Activated CD8-positive, alpha-beta T cell treated with anti-CD3 and anti-CD28 coated beads, Interleukin-2, amount 10 ng/mL, durations not matched to agents 7 days and 5 days (primary cell): ENCODE measurements at places on chromosomes 3 and 15.

DNA sequence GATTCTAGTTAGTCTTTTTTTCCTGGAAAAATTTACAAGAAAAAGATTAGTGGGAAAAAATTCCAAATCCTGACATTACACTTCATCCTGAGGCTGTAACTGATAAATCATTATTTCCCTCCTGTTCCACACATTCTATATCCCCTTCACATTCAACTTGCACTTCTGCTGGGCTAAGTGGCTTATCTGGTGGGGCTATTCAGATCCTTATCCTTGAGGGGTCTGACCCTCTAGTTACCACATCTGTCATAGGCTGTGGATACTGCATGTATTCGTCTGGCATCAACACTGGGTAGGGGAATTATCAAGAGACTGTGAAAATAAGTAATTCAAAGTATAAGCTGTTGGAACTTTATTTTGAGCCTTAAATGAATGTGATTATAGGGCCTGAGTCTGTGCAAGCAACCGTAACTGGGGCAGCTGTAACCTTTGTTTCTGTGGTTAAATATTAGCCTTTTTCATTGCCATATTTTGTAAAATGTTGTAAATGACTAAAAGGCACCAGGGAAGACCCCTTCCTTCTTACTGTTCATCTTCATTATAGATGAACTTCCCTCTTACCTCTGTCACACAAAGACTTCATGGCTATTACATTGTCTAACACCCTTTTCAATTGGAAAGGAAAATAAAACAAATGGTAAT, 28.0 kb upstream of the TEX9 start:
- no peak for DNase-seq

- no peak for DNase-seq
Measured at GRCh38 chr3:66671291-66671690, 170.5 kb upstream of the LRIG1 start.

GRCh38 chr15:68414591-68414990, 17.4 kb downstream of the ITGA11 start:
- DNase-seq = no peak

DNA sequence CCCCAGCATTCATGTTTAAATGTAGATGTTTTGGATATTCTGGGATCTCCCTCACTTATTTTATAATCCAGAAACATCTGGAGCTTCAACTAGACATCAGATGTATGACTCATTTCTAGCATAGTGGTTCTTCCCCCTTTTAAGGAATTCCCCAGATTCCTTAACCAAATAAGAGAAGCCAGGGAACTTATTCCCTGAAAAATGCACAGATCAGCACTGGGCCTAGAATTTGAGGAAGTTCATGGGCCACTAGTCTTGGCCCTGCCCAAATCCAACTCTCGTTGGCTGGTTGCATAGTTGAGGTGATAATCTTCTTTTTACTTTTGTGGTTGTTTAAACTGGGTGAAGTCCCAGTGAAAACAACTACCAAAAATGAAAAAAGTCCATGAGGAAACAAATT, 20.4 kb downstream of the RARRES1 start:
- DNase-seq = no peak

DNA sequence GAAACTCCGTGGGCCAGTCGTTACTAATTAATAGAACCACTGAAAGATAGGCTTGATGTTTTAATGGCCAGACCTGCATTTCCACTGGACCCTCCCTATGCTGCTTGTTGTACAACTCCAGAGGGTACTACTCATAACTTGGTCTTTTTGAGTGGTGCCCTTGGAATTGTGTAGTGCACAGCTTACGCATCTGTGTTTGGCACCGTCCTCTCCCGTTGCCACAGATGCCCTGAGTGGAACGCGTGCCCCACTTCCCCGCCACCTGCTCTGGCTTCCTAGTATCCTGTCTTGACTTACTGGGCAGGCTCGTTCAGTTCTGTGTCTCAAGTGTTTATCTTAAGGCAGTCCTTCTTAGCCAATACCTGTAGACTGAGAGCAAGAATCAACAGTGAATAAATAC, 78.7 kb downstream of the USP13 start:
- no peak for DNase-seq

GRCh38 chr3:178244733-178245709, 291.2 kb upstream of the KCNMB2 start:
- no peak for DNase-seq

GRCh38 chr15:57472861-57473260, 96.6 kb downstream of the CGNL1 start:
- DNase-seq = no peak

DNA sequence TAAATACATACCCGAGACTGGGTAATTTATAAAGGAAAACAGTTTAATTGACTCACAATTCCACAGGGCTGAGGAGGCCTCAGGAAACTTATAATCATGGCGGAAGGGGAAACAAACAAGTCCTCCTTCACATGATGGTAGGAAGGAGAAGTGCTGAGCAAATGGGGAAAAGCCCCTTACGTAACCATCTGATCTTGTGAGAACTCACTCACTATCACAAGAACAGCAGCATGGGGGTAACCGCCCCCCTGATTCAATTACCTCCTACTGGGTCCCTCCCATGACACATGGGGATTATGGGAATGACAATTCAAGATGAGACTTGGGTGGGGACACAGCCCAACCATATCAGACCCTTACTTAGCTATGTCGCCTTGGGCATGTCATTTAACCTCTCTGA, 27.7 kb downstream of the SCG3 start:
- DNase-seq = no peak

- peak; percentile 58 for DNase-seq
Measured at GRCh38 chr3:38834110-38834509, 18.1 kb upstream of the SCN10A start.

- DNase-seq = no peak
Measured at GRCh38 chr15:56719774-56720555, 13.3 kb downstream of the ZNF280D start.

DNA sequence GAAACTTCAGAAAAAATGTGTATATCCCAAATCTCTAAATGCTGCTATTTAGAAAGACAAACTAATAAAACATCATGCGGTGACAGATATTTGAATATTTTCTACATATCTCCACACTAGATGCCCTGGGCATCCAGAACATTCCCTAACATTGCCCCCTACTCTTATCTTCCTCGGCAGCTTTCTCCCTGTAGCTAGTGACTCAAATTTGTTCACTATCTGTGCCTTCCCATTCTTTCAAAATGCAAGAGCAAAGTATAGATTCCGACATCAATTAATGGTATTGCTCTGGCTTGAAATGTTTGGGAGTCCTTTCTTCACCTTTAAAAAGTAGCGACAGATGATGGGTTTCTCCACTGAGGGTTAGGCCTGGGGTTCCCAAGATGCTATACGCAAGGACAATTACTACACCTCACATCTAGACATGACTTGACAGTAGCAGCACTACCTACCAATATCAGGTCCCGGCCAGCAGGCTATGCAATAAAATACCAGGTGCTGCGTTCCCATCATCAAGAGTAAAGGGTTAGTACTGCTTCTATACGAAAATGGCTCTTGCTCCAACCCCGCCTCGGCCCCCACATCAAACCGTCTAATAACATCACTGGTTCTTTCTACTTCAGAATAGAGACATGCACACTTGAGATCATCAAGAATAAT, 631 bp downstream of the UBR1 start:
- DNase-seq = peak; percentile 51

- no peak for DNase-seq
Measured at GRCh38 chr3:178669022-178669601, 132.9 kb downstream of the KCNMB2 start.

- no peak for DNase-seq
Measured at GRCh38 chr3:132788301-132788671, 66.1 kb upstream of the NPHP3 start.

DNA sequence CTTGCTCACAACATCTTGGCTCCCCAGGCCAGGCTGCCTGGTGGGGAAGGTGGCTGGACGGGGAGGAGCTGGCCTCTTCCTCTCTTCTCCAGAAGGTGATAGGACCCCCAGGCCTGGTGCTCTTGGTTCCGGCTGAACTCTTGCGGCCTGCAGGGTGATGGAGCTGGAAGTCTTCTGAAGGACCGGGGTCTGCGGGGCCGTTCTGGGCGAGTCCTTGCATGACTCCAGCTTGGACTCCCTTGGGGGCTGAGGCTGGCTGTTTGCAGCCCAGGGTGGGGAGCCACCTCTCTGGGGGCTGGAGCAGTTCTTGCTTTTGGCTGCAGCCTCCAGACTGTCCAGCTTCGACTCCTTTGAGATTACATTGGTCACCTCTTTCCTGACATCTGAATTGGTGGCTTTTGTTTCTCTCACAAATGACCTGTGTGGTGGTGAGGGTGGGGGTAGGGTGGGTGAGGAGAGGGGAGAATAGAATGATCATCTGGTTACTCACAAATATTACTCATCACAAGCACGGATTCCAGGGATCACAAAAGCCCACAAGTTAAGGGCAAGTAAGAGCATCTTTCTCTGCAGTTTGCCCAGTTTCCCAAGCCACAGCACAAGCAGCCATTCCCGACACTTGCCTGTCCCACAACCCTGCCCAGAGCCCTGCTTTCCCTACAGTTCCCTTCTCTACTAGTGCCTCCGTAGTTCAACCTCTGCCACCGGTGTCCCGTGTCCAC, 149.1 kb upstream of the HACD2 start:
- DNase-seq = no peak

DNA sequence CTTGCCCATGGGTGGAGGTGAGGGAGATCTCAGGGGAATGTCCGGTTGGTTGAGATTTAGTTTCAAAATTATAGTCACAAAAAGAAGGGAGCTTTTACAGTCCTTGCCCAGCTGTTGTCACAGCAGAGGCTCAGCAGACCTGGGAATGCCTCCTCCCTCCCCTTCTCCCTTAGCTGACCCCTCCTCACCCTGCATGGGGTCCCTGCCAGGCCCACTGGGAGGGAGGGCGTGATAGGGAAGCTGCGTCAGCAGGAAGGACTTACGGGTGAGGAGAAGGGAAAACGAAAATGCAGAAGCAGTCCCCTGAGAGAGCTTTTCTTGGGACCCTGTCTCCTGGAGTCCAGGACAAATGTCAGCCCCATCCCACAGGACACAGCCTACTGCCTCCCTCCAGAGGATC, 18.9 kb downstream of the SCN5A start:
- no peak for DNase-seq

DNA sequence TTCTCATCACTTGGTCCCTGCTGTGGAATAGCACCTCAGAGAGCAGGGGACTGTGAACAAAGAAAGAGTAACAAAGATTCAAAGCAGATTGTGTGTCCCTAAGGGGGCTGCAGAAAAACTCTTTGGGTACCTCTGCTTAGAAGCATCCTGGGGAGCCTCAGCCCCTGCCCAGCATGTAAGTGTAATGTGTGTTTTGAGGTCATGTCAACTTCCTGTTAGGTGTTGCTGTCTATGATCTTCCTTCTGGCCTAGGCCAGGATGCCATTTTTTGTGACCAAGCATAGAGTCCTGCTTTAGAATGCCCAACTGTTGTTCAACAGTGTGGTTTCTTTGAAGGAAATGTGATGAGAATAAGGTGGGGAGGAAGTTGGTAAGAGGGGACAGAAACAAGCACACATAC, 77.1 kb upstream of the BCL6 start:
- DNase-seq = peak; percentile 66

GRCh38 chr3:100844063-100844936, 135.0 kb downstream of the TFG start:
- no peak for DNase-seq

- no peak for DNase-seq
Measured at GRCh38 chr3:24129549-24129948, 184.5 kb downstream of the NR1D2 start.

DNA sequence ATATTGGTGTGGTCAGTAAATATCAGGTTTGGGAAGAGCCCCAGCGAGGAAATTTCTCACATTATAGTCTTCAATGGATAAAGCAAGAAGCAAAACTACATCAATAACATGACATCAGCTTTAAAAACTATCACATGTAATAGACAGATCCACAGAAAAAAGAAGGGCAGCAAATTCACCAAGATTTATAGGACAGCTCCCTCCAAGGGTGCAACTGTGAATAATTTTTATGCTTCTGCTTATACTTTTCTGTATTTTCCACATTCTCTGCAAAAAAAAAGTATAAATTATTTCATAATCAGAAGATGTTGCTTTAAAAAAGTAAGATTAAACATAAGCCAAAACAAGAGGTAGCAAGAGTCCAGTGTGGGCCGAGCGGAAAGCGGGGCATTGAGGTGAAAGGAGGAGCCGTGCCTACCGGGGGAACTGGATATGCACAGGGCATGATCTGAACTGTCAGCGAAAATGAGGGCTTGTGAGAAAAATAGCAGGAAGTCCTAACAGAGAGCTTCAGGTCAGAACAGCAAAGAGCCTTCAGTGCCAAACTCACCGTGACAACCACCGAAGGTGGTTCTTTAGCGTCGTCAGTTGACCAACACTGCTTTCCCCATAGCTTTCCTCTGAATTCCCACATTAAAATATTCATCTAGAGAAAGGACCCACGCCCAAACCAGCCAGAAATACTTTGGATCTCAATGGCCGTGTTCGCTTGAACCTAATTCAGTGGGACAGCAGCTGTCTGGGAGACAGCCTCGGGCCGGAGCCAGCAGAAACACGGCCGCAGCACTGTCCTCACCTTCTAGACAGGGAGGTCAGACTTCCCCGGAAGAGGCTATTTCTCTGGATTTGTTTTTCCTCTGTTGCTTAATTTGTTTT, 59.8 kb downstream of the FAM174B start:
- no peak for DNase-seq

- peak; percentile 66 for DNase-seq
Measured at GRCh38 chr15:77659350-77660321, 26.9 kb upstream of the LINGO1 start.

DNA sequence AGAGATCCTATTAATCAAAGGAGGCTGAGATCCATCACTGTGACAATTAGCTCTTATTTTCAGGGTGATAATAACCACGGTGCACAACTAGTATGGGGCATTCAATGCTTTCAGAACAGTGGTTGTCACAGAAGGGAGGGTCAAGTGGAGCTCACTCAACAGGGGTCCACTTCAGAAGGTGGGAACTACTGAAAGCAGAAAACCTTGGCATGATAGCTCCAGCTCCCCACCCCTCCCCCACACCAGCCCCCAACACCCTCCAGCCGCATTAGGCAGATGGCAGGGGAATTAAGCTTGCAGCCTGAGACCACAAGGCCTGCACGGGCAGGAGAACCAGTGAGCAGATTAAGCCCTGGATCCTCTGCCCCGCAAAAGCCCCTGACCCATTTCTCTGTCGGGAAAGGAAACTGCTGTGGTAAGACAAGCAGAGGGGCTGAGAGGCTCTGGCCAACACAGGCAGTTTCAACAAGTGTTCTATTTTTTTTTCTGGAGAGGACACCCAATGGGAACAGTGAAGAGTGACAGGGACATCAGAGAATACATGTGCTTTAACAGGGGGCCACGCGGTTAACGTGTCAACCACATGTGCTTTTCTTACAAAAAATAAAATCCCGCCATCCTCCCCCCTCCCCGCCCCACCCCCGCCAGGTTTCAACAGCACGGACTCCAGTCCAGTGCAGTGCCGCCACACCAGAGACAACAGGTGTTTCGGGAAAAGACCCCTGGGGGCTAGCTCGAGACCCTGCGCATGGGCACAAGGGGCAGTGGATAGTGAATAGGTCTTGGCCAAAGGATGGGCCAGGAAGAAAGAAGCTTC, 997 bp downstream of the FYCO1 start:
- DNase-seq = peak; percentile 84

- DNase-seq = peak; percentile 98
Measured at GRCh38 chr15:82540055-82540983, at the start of gene RPS17. Gene RPS17 (minus strand): TSS chr15:82540457. CDS start chr15:82540428, 29 bp downstream.
